ENCODE measurements at places on chromosomes 11 and 22.

GRCh38 chr11:105840391-105840790, 181.6 kb downstream of the MSANTD4 start:
- no peak for DNase-seq

DNA sequence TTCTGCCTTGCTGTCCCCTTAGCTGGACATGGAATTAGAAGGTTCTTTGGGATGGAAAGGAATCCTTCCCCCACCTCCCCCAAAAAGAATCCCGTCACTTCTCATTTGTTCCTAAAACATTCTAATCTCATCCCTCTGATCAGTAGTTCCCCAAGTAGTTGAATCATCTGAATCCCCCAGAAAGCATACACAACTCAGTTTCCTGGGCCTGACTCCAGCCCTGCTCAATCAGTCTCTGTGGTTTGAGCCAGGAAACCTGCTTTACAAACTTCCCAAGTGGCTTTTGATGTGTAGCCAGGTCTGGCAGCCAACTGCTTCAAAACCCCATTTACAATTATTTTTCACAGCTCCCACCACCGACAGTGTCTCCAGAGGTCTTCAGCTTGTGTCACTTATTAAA, 20.2 kb downstream of the C22orf31 start:
- DNase-seq = no peak

- peak; percentile 98 for DNase-seq
These were observed 1.2 kb upstream of the MICALL1 start for GRCh38 chr22:37904572-37905533.

DNA sequence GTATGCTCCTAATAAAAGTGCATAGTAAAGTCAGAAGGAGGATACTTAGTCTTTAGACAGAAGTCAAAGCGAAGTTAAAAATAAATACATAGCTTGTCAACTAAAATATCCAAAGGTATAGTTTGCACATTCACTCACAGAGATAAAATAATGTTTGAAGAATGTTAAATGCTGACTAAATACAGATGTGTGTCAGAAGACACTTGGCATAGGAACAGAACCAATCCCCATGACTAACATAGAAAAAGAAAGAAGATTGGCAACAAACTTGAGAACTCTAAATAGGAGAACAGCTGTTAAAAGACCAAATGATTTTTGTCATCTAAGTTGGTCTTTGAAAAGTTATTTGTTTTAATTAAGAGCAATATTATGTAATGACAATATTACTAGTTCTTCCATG, 1172.1 kb upstream of the RAG2 start:
- no peak for DNase-seq

- DNase-seq = no peak
These were observed 1.9 kb downstream of the SYVN1 start for GRCh38 chr11:65132238-65132987.

- DNase-seq = peak; percentile 88
These were observed 4.1 kb upstream of the C11orf24 start for GRCh38 chr11:68275721-68276507.

- DNase-seq = no peak
These were observed 29.9 kb downstream of the IL10RA start for GRCh38 chr11:118016104-118016503.
